GM04504 (cell line): ENCODE measurements at places on chromosomes 2 and 18.

GRCh38 chr2:222358876-222359275 lies 60.1 kb upstream of the PAX3 start:
- DNase-seq = peak; percentile 31

GRCh38 chr2:174761837-174762236 lies 2.4 kb downstream of the CHRNA1 start:
- no peak for DNase-seq

- no peak for DNase-seq
Measured at GRCh38 chr18:3612315-3612714, 162.3 kb downstream of the TGIF1 start.

GRCh38 chr2:122683018-122683417 lies 927.6 kb downstream of the TSN start:
- DNase-seq = no peak

GRCh38 chr2:86764661-86765309 lies 25.9 kb downstream of the CD8A start:
- peak; percentile 12 for DNase-seq
